Heart right ventricle (tissue), 16 donors: ENCODE measurements at places on chromosomes 7 and 10.

DNA sequence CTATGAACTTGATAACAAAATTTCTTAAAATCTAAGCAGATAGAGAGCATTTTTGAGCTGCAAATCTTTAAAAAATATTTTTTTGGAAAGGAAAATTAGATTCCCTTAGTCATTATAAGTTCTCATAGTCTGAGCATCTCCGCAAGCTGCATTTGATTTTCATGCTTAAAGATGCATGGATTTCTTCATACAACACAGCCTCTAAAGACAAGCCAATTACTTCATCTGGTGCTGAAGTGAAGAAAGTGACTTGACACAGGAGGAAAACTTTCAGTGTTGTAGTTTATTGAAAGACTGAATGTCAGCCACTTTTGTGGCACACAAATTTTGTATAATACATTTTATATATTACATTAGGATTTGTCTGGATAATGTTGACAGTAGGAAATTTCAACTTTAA is 22.5 kb downstream of the SEMA3D start:
- DNase-seq = no peak
- no peak overlapping the region for H3K4me3 ChIP-seq
- no peaks in the 10 kb centered on the region for H3K4me1 ChIP-seq
- no peak overlapping the region for H3K27ac ChIP-seq
- H3K27me3 ChIP-seq = no peaks in the 10 kb centered on the region
- no peaks in the 10 kb centered on the region for H3K36me3 ChIP-seq

DNA sequence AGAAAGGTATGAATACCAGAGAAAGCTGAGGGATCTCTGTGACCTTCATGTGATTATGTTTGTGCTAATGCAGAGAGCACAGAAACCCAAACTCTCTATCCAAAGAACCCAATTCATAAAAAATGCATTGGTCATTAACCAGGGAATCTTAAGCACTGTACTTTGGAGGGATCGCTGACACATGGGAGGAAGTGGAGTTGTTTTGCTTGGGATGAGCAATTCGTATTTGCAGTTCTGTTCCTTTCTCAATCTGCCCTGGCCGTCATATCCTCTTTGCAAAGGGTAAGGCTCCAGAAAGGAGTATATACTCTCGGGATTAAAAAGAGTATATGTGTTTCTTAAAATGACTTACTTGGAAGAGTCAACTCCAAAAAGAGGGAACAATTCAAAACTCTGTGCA is 221.3 kb downstream of the POU6F2 start:
- H3K4me3 ChIP-seq = no peak overlapping the region
- no peaks in the 10 kb centered on the region for H3K4me1 ChIP-seq
- H3K27ac ChIP-seq = no peak overlapping the region
- no peaks in the 10 kb centered on the region for H3K36me3 ChIP-seq
- no peak for DNase-seq

DNA sequence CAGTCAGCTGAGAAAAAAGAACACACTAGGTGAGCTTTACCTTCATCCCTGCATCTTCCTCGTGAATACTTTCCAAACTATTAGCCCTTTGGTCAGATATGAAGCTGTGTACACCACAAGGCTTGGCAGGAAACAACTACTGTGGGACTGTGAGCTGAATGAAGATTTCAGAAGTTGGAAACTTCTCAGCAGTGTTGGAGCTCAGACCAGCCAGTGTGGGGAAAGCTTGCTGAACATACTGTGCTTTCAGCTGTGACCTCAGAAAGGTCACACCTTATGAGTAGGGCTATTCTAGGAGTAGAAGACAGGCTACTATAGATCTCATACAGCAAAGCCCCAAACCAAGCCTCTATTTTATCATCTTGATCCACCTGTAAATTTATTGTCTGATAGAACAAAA is 123.6 kb downstream of the EXOC4 start:
- no peaks in the 10 kb centered on the region for H3K27me3 ChIP-seq
- H3K4me3 ChIP-seq = no peak overlapping the region
- H3K4me1 ChIP-seq = no peaks in the 10 kb centered on the region
- H3K27ac ChIP-seq = no peak overlapping the region
- H3K36me3 ChIP-seq = no peaks in the 10 kb centered on the region

DNA sequence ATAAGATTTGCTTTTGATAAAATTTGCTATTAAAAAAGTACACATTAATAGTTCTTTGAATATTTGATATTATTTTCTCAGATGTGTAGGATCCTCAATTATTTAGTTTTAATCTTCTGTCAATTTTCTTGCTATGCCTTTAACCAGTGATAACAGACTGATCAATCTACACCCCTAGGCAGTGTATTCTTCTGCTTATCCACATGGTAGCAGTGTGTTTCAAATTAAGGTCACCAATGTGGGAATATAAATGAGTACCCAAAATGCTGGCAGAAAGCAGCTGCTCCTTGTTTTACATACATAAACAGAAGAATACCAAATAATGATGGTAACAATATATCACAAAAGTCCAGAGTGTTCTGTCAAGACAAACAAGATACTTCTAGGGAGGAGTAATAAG is 87.0 kb downstream of the SKAP2 start:
- H3K36me3 ChIP-seq = peaks cover 6% of the 10 kb centered on the region
- no peaks in the 10 kb centered on the region for H3K4me1 ChIP-seq
- no peaks in the 10 kb centered on the region for H3K27me3 ChIP-seq
- H3K27ac ChIP-seq = no peak overlapping the region
- H3K4me3 ChIP-seq = no peak overlapping the region

DNA sequence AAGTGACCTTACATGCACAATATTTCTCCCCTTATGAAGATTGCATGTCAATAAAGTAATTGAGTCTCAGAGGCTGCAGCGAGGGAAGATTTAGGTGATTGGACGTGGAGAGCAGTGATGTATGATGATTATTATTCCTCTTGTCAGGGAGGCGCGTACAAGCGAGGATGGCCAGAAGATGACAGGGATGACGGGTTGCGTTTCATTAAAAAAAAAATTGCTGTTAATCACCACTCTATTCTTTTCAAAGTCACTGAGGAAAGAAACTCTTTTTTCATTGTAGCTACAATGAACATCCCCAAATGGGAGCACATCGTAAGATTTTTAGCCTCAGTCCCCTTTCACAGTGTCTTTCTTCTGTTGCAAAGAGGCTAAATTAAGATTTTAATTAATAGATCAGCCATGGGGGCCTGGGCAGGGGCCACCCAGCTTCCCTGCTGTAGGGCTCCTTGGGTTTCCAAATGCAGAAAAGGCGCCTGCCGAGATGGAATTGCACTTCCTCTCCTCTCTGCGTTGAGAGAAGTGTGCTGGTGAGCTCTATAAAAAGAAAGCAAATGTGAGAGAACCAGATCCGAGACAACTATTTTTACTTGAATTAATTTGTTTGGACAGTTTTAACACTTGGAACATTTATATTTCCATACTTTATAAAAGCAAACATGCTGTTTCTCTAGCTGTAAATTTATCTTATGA is 998.1 kb downstream of the LRMDA start:
- DNase-seq = peak; percentile 18
- peak overlapping the region; percentile 82 for H3K27ac ChIP-seq
- no peaks in the 10 kb centered on the region for H3K36me3 ChIP-seq
- peaks cover 60% of the 10 kb centered on the region for H3K4me1 ChIP-seq
- no peak overlapping the region for H3K4me3 ChIP-seq
- no peaks in the 10 kb centered on the region for H3K27me3 ChIP-seq

DNA sequence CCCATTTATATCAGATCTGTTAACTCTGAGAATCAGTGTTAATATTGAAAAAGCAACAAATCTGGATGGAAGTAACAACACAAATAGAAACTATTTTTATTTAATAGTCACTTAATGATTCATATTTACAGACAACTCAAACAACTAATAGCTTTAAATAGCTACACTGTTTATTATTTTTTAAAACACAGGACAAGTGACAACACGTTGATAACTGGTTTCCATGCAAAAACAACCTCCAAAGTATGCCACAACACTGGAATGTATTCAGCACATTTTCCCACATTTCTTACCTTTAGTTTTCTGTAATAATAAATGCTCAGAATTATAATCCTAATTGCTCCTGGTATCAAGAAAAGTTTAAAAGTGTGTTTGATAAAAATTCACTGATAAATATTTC is 4.0 kb downstream of the SNX13 start:
- no peak overlapping the region for H3K27ac ChIP-seq
- no peak overlapping the region for H3K4me3 ChIP-seq
- H3K4me1 ChIP-seq = peaks cover 79% of the 10 kb centered on the region

DNA sequence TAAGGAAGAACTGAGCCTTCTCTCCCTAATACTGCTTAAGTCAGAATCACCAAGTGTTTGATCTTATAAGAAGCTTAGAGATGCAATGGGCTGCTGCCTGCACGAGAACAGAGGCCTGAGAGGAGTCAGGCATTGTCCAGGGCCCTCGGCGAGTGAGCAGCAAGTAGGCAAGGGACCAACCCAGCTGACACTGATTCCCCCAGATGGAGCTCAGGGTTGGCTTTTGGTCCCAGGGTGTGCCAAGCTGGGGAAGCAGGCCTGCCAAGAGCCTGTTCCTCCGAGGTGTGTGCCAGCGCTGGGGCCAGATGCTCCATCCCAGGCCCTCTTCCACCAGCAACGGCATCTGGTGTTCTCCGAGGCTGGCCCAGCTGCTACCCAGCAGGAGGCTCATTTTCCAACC is 222.0 kb upstream of the ZMIZ1 start:
- H3K4me1 ChIP-seq = no peaks in the 10 kb centered on the region
- DNase-seq = peak; percentile 53
- H3K4me3 ChIP-seq = no peak overlapping the region

DNA sequence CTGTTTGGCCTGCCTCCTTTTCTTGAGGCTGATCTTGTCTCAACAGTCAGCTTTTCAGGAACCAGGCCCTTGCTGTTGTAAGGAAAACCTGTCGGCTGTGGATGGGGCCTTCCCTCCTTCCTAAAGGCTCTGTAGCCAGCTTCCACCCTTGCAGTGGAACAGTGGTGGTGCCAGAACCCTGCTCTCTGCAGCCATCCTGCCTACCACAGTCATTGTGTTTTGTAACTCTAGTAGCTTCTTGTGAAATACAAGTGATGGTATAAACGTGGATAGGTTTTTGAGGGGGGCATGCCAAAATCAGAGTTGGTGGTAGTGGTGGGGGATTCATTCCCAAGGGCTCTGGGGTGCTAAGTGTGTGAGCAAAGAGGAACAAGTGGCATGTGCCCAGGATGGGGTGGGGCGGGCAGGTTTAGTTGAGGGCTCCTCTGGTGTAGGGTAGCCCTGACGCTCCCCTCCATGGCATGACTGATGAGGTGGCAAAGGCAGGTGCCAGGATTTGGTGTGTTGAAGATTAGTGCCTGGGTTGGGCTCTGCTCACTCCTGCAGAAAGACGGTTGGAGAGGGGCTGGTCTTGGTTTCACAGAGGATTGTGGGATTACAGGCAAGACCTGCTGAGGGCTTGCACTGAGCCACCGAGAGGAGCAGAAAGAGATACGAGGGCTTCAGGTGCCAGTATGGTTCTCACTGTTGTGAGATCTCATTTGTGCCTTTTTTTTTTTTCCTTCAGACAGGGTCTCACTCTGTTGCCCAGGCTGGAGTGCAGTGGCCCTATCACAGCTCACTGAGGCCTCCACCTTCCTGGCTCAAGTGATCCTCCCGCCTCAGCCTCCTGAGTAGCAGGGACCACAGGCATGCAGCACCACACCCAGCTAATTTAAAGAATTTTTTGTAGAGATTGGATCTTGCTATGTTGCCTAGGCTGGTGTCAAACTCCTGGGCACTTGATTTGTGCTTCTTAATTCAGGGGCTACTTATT is 7.4 kb downstream of the TSPAN14 start:
- peaks cover 100% of the 10 kb centered on the region for H3K4me1 ChIP-seq
- no peak for DNase-seq
- no peaks in the 10 kb centered on the region for H3K27me3 ChIP-seq
- no peaks in the 10 kb centered on the region for H3K36me3 ChIP-seq
- no peak overlapping the region for H3K4me3 ChIP-seq

- H3K4me3 ChIP-seq = no peak overlapping the region
- peaks cover 37% of the 10 kb centered on the region for H3K4me1 ChIP-seq
- H3K36me3 ChIP-seq = no peaks in the 10 kb centered on the region
- peak overlapping the region; percentile 23 for H3K27ac ChIP-seq
Observed at GRCh38 chr7:107253599-107253998, 84.8 kb downstream of the HBP1 start.

GRCh38 chr7:47689558-47689957 is 107.6 kb upstream of the TNS3 start:
- no peak overlapping the region for H3K27ac ChIP-seq
- H3K4me1 ChIP-seq = peaks cover 11% of the 10 kb centered on the region
- no peak overlapping the region for H3K4me3 ChIP-seq
- no peak for DNase-seq
- H3K27me3 ChIP-seq = no peaks in the 10 kb centered on the region

GRCh38 chr7:84092207-84092606 is 102.4 kb downstream of the SEMA3A start:
- H3K4me1 ChIP-seq = no peaks in the 10 kb centered on the region
- no peak overlapping the region for H3K27ac ChIP-seq
- DNase-seq = no peak
- H3K4me3 ChIP-seq = no peak overlapping the region
- no peaks in the 10 kb centered on the region for H3K36me3 ChIP-seq
- H3K27me3 ChIP-seq = no peaks in the 10 kb centered on the region

GRCh38 chr7:15178065-15178464 is 275.5 kb upstream of the DGKB start:
- H3K36me3 ChIP-seq = no peaks in the 10 kb centered on the region
- no peak overlapping the region for H3K27ac ChIP-seq
- no peaks in the 10 kb centered on the region for H3K4me1 ChIP-seq
- H3K27me3 ChIP-seq = no peaks in the 10 kb centered on the region
- no peak for DNase-seq
- no peak overlapping the region for H3K4me3 ChIP-seq

GRCh38 chr10:67841737-67842136 is 3.7 kb upstream of the DNAJC12 start:
- H3K27ac ChIP-seq = no peak overlapping the region
- H3K4me3 ChIP-seq = no peak overlapping the region
- peaks cover 4% of the 10 kb centered on the region for H3K4me1 ChIP-seq
- DNase-seq = no peak
- no peaks in the 10 kb centered on the region for H3K27me3 ChIP-seq

DNA sequence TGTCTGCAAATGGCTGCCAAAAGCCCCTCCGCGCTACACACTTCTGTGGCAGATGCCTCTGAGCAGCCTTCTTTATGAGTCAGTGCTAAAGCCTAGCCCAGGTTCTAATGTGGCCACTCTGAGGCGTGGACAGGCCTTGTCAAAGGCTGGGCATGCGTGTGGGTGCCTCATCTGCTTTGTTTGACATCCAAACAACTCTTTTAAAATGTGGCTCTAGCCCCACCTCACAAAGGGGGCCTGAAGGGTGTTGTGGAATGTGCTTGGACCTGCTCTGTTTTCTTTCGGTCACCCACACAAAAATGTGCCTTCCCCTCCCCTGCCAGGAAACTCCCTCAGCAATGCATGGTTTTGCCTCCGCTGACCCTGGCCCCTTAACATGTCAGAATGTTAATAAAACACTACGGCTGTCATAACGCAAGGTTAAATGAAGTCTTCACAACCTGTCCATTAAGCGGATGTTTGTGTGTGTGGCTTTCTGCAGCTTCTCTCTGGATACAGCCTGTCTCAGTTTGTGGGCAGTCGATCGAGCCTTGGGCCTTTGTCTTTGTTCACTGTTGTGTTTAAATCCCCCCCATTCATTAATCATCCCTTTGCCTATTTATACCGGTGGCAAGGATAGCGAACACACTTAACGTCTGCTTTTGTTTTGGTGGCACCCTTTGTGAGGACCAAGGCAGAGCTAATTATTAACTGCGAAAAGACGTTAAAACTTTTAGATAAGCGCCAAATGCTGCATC is 718.9 kb downstream of the LRMDA start:
- no peaks in the 10 kb centered on the region for H3K36me3 ChIP-seq
- H3K4me1 ChIP-seq = no peaks in the 10 kb centered on the region
- no peak overlapping the region for H3K4me3 ChIP-seq
- no peak overlapping the region for H3K27ac ChIP-seq
- no peak for DNase-seq

GRCh38 chr7:26065652-26066051 is 86.3 kb upstream of the NFE2L3 start:
- no peak overlapping the region for H3K27ac ChIP-seq
- H3K4me1 ChIP-seq = no peaks in the 10 kb centered on the region
- H3K27me3 ChIP-seq = no peaks in the 10 kb centered on the region
- no peaks in the 10 kb centered on the region for H3K36me3 ChIP-seq
